ENCODE measurements at places on chromosomes 2 and 18.

DNA sequence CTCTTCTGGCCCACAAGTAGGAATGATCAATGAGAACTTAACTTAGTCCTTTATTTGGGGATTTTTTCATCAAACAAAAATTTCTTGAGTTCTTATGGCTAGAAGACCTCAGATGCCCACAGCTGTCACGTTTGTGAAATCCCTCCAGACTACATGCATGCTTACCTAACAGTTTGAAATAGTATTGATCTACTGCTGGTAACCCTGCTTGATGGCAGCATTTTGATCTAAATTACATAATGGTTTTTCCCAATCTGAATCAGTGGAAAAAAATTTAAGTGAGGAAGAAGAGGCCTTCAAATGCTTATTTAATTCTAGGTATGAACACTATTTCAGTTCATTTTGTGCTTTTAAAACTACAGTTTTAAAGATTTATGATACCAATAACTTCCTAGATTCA lies 13.9 kb downstream of the ERMN start:
- no peak for DNase-seq

DNA sequence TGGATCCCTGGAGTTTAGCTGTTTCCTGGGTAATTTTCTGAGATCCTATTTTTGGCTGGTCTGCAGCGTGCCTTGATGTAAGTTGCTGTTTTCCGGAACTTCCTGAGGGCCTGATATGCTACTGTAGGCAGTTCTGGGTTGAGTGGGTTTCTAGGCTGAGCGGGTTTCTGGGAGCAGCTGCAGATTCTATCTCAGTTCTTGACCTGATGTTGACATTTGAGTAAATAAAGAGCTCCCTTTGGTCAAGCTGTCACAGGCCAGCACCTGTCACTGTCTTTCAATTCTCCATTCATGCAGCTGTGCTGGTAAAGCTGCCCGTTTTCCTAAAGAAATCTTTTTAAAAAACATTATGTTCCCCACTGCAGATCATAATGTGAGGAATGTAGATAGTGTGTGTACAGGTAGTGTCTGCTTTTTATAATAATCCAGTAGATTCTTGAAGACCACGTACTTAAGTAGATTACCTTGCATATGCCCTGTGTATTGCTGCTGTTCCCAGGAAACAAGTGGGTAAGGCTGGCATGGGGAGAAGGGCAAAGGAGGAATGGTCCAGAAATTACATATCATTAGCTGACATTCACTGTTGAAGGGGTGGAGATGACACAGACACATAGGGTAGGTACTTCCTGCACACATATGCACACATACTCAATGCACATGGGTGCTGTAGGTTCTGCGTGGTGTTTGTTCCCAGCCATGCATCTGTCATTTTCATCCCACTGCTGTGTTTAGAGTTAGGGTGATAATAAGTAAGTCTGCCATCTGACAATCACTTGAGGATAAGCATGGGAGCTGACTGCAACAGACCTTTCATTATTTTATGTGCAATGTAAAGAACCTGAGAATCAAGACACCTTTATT lies 25.9 kb downstream of the CD28 start:
- DNase-seq, result no peak

DNA sequence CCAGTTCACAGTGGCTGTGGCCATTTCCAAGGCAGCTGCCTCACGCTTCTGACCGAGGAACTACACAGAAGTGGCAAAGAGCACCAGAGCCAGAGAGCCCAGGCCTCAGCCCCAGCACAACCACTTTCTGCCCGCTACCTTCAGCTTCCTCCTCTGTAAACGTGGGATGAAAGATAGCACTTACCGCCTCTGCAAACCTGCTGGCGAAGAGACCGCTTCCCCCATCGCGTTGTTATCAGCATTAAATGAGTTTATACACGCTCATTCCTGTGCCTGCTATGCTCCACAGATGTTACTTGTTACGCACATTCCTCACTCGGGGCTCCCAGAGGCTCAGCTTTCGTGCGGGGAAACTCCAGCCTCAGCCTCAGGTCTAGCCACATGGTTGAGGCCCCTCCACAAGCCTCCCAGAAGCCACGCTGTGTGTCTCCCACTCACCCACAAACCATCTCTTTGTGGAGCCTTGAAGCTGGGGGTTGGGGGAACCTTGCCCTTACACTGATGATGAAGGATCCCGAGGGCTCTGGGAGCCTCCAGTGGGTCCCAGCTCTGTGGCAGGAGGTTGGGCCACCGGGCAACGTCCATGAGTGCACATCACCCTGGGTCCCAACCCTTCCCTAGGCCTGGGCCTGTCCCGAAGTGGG lies 63.3 kb upstream of the SMAD7 start:
- DNase-seq, result no peak

- DNase-seq, result no peak
Measured at GRCh38 chr18:79659733-79660132, 19.9 kb upstream of the CTDP1 start.

DNA sequence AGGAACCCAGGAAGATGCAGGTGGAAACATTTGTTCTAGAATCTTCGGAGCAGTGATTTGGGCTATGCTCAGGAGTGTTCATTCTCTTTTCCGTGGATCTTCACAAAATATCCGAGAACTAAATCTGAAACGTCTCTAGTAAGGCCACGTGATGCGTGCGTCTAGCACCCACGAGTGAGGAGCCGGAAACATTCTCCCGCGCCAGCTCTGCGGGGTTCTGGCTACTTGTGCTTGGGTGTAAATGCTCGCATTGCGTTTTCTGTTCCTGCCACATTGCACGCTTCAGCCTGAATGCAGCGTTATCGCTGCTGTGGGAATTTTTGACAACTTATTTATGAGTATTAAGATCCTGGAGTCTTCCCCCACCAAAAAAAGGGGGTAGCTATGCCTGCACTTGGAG lies 71.4 kb downstream of the KLHL29 start:
- DNase-seq, result no peak

DNA sequence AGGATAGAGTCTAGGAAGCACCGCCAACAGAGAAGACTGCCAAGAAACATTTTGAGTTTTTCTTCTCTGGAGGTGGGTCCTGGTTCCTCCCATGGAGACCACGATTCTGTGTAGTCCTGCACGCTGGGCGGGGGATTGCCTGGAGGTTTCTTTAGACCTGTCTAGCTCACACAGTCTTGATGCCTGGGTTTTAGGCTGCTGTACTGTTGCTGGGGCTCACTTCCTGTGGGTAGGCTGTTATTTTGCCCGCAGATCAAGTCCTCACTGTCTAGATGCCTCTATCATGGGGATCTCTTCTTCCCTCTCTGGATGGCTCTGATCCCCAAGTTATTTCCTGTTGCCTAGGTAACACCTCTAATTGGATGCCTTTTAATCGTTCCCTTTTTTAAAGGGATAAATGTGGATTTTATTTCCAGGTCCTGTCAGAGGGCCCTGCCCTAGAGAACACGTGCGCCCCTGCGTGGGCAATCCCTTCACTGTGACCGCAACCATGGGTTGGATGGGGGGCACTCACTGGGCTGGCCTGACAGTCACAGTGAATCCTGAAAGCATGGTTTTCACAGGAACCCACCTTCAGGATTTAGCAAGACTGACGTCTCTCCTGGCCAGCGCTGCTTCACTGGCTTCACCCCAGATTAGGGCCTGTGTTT lies 115.7 kb downstream of the MSH2 start:
- DNase-seq, result no peak

GRCh38 chr2:86226070-86226469 lies 26.8 kb downstream of the MRPL35 start:
- no peak for DNase-seq

DNA sequence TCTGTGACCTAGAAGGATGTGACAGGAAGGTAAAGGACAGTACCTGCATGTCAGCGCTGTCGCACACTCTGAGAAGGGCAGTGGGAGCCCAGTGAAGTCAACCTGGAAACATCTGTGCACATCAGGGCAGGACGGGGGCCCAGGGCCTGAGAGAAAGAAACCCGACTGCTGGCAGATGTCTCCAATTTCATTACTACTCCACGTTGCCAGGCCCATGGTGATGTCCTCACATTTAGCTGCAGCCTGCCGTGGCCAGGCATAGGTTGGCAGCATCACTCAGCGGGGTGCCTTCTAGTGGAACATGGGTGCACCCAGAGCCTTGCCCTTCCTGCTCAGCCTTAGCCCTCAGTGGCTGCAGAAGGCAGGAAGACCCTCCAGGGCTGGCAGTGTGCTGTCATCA lies 72.3 kb upstream of the FOSL2 start:
- DNase-seq, result no peak

Data from stimulated activated CD8-positive, alpha-beta memory T cell treated with anti-CD3 and anti-CD28 coated beads, Interleukin-15, amount 100 ng/mL, for 24 hours (primary cell).